ENCODE measurements at places on chromosomes 12 and 14.

GRCh38 chr12:9090220-9090619 is 25.5 kb downstream of the A2M start:
- DNase-seq = no peak

GRCh38 chr12:25698772-25699171 is 145.7 kb upstream of the LMNTD1 start:
- DNase-seq = no peak

DNA sequence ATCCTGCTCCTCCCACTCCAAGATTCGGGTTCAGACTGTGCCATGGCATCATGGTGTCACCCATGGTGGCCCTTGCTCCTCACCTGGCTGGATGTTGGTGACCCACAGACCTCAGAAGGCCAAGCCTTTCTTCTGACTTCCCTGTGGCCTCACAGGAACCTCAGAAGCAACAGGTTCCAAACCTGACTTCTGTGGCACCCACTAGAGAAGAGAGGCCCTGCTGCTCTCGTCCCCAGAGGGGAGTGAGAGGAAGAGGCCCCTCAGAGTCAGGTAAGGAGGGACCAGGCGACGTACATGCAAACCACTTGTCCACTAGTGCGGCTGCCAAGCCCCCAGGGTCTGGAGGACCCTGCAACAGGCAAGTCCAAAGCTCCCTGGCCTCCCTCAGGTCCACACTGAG is 10.4 kb downstream of the CLBA1 start:
- DNase-seq = no peak

- DNase-seq = no peak
Observed at GRCh38 chr12:185576-185955, 28.4 kb downstream of the SLC6A12 start.

- peak; percentile 8 for DNase-seq
Observed at GRCh38 chr12:52741375-52742195, 35.6 kb downstream of the KRT76 start.

DNA sequence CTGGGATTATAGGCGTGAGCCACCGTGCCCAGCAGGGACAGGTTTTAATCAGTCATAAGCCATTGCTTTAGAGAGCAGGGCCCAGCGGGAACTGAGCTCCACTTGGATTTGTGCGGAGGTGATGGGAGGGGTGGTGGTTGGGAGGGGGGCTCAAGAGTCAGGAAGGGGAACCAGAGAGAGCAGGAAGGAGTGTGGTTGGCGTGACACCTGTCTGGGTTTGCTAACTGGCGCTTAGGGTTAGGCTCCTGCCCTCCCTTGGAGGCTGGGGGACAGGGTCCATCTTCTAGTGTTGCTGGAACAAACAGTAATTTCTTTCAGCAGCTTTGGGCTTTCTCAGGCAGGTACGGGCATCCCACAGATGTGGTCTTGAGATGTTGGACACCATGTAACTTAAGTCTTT is 7.5 kb upstream of the ALDH2 start:
- DNase-seq = no peak

- no peak for DNase-seq
Observed at GRCh38 chr12:14452865-14453264, 87.4 kb downstream of the ATF7IP start.

GRCh38 chr14:70366911-70367310 is 7.4 kb upstream of the COX16 start:
- DNase-seq = no peak

GRCh38 chr12:46110223-46110611 is 119.8 kb upstream of the SCAF11 start:
- DNase-seq = no peak

- no peak for DNase-seq
Observed at GRCh38 chr12:54351341-54351740, 12.9 kb downstream of the GPR84 start.

DNA sequence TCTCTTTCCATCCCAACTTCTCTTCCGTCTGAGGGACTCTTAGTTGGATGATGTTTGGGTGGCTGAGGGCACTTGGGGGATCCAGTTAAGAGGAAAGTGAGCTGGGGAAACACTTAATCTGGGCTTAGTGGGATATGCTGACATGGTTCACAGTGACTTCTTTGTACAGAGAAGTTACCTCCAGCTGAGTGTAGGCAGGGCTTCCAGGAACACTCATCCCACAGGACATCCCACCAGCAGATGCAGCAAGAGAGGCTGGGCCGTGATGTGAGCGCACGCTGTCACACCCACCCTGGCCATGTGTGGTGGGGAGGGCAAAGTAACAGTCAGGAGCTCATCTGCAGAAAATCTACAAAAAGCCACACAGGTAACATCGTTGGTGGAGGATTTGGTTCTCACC is 832 bp upstream of the CACNA2D4 start:
- DNase-seq = no peak

- no peak for DNase-seq
Observed at GRCh38 chr14:103526247-103526913, 2.6 kb upstream of the TRMT61A start.

- no peak for DNase-seq
Observed at GRCh38 chr14:61037215-61037614, 56.2 kb downstream of the SLC38A6 start.

DNA sequence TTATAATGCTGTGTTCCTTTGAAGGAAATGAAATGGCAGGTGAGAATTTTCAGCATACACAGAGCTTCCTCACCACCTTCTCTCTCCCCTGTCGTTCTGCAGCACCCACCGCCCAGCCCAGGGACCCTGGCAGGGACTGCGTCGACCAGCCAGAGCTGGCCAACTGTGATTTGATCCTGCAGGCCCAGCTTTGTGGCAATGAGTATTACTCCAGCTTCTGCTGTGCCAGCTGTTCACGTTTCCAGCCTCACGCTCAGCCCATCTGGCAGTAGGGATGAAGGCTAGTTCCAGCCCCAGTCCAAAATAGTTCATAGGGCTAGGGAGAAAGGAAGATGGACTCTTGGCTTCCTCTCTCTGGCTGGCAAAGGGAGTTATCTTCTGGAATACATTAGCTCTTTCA is 35.1 kb downstream of the PAPLN start:
- DNase-seq = no peak

DNA sequence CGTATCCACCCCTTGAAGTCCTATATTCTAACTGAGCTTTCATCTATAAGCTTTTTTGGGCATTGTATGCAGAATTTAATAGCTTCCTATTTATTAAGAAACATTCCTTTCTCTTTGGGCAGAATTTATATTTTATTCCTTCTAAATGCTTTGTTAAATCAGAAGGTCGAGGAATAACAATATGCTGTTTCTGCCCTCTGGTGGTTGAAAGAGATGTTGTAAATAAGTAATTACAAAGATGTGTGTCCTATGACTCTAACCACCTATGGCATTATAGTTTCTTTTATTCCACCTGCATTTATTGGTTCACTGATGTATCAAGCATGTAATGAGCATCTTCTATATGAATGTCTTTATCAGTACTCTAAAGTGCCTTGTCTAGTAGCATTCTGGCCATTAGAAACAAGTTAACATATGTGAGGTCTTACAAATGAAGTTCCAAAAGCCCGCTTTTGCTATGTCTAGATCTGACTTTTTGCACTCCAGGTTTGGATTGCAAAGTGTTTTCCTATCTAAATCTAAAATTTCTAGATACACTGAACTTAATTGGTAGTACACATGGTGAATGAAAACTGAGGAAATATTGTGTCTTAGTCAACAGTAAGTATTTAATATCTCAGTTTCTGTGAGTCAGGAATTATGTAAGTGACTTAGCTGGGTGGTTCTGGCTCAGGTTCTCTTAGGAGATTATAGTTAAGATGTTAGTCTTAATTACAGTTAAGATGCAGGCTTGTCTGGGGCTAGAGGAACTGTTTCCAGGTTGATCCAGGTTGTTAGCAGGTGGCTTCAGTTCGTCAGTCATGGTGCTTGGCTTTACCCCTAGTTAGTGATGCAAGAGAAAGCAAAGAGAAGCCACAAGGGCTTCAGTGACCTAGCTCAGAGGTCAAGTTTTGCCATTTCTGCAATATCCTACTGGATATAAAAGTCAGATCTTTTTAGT is 57.5 kb downstream of the PLEKHA5 start:
- no peak for DNase-seq

DNA sequence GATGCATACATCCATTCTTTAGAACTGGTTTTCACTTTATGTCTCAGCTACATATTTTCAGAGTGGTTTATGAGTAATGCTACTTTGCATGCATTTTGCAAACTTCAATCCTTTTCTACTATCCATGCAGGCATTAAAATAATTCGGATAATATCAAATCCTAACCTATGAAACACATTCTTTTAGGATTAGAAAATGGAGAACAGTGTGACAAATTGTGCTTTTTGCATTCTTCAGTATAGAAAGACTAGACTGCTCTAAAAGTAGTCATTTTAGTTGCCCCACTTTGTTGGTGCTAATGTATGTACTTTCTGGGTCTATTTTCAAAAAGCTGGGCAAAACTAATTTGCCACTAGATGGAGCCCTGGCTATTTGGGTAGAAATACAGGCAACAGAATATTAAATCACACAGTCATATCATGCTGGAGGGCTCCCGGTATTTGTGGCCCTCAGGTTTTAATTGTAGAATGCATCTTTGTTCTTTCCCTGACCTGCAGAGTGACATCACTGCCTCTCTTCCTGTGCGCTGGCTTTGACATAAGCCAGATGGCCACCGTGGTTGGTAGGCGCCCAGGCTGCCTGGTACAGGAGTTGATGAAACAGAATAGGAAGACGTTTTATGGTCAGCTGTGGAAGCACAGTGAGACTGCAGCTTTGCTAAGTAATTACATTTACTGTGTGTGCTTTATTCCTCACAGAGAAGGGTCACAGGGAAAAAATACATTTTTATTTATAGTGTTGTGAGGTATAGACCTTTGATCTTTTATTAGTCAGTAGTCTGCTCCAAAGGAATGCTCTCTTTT is 28.1 kb downstream of the MSRB3 start:
- no peak for DNase-seq

DNA sequence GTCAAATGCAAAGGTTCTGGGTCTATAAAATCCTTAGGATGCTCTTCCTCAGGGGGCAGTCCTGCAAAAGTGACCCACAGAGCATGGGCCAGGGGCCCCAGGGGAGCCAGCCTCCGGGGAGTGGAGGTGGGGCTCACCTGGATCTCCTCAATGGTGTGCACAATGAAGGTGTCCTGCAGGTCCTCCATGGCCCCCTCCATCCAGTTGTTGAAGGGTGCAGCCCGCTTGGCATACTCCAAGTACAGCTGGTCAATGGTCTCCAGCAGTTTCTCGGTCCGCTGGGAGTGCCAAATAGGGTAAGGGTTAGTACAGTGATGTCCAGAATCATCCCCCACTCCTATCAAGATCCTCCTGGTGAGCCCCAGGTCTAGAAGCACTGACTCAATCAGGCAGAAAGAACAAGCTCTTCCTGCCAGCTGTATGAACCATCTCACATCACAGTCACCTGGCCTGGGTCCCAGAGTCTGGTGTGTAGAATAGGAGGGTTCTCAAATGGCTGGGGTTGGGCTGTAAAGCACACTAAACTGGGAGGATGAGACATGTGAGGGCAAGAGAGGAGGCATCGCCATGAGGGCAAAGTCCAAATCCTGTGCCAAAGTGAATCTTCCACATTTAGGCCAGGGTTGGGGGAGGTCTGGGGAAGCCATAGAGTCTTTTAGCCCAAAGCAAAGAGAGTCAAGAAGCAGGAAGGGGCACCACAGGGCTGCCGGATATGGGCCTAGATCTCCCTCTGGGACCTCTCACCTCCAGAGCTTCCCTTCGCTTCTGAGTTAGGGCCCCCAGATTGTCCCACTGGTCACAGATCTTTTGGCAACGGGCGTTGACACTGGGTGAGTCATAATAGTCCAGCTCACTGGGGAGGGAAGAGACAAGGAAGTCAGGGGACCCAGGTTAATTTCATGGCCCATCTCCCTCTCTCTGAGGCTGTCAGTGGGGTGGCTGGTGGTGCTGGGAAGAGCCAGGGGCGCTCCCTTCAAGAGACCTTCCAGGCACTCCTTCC is 91.5 kb upstream of the ZFP36L1 start:
- no peak for DNase-seq

GRCh38 chr14:68246786-68247105 is 427.2 kb downstream of the RAD51B start:
- no peak for DNase-seq

- peak; percentile 85 for DNase-seq
Observed at GRCh38 chr12:111685811-111686573, at the start of the genes ACAD10 and BRAP. TSS of gene ACAD10 (plus strand) at chr12:111686053. CDS start at chr12:111692710, 6,657 bp downstream. TSS of gene BRAP (minus strand) at chr12:111685956. CDS start at chr12:111685792, 164 bp downstream.

DNA sequence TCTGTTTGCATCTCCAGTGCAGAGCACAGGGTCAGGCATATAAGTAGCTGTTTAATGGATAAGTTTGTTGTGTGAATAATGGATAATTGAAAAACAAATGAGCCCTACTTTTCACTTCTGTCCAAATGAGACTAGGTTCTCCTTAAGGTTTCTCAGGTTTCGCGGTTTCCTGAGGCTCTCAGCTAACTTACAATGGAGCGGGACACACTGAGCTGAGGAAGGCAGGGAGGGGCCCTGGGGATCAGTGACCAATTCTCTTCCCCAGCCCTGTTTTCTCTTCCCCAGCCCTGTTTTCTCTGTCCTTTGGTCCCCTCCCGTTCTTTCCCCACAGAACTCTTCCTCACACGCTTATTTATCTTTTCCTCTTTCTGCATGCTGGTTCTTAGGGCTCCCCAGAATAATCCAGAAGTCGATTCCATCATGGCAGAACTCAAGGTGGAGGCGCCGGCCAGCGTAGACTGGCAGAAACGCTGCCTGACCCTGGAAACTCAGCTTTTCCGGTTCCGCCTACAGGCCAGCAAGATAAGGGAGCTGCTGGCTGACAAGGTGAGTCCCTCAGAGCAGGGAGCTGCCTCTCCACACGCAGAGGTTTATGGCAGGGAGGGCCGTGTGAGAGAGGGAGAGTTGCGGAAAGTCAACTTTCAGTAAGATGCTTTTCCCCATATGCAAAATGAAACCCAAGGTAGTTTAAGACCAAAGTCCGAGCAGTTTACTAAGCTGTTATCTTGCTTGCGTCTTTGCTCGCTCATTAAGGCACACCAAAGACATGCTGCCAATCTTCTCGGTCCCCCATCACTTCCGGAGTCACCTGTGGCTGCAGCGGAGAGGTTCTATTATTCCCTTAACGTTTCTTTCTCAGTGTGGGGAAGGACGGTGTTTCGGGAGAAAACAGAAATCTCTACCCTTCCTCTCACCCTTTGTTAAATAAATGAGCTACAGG is 8.6 kb downstream of the PLEKHH1 start:
- DNase-seq = no peak

DNA sequence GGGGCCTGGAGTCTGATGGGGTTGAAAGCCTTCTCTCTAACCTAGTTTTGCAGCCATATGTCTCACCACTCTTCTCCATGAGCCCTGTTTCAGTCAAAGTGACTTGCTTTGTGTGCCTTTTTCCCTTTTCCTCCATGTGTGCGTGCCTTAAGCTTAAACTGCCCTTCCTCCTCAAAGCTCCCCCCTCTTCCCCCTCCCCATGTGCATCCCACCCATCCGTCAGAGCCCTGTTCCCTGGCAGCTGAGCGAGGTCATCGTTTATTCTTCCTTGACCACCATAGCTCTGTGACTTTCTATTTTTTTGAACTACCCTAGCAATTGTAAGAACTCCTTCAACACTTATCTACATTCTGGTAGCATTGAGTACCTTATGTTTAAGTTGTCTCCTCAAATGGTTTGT is 24.9 kb downstream of the SAMD4A start:
- no peak for DNase-seq

DNA sequence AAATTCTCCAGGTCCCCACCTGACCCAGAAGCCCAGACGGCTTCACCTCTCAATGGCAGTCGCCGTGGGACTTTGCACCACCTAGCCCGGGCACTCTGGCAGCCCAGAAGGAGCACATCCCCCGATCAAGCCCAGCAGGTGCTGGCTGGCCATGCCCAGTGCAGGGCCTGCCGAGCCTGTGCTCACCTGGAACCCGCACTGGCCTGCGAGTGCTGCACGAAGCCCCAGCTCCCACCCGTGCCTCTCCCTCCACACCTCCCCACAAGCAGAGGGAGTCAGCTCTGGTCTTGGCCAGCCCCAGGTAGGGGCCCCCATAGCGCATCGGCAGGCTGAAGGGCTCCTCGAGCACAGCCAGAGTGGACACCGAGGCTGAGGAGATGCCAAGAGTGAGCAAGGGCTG is 144.5 kb downstream of the NUBPL start:
- DNase-seq = no peak
